ENCODE measurements at places on chromosomes 7 and 10. TPM values are rescaled to one million over a fixed set of nuclear protein-coding genes. Genes with fewer than 3 reads are reported as not detected.

TMEM270 gene
- not detected for total RNA-seq

PHF14 gene
- 22.3 TPM for total RNA-seq

GRM3 gene
- total RNA-seq = not detected

TMEM139 gene
- 1.1 TPM for total RNA-seq

TMEM236 gene
- 0.12 TPM for total RNA-seq

ZNF804B gene
- total RNA-seq = not detected

HILPDA gene
- total RNA-seq = 21.7 TPM

SSC4D gene
- 1.3 TPM for total RNA-seq

LRRD1 gene
- total RNA-seq = not detected

DNAJC12 gene
- 56.2 TPM for total RNA-seq

POLD2 gene
- 137 TPM for total RNA-seq

CCDC3 gene
- total RNA-seq = 0.94 TPM

UNCX gene
- not detected for total RNA-seq

CAV2 gene
- 157 TPM for total RNA-seq

GNAT3 gene
- total RNA-seq = not detected

SLC26A5 gene
- not detected for total RNA-seq

AKAP9 gene
- total RNA-seq = 14.8 TPM

FGFBP3 gene
- 2.3 TPM for total RNA-seq

TMEM196 gene
- not detected for total RNA-seq
